ENCODE measurements at places on chromosomes 1 and 21. TPM values are rescaled to one million over a fixed set of nuclear protein-coding genes. Genes with fewer than 3 reads are reported as not detected.
A peak's percentile ranks its signal among the peaks of the same experiment; 100 is the strongest.

Gene MORC3
- 23.6 TPM for total RNA-seq

DNA sequence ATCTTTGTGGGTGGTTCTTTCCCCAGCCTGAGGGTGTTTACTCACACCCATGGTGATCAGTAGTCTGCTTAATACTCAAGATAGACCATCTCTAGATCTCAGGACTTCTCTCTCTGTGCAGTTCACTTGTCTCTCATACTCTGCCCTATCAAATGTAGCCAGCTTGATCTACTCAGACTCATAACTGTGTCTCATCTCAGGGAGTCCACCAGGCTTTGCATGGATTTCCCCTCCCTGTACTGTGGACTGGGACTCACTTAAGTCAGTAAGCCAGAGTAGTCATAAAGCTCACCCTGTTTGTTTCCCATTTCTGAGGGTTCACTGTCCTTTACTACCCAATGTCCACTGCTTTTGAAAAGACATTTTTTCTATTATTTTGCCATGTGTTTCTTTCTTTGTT lies 41.8 kb downstream of the LYPLAL1 start:
- no peaks in the 10 kb centered on the region for H3K27me3 ChIP-seq
- no peak for DNase-seq
- H3K27ac ChIP-seq: no peak overlapping the region
- H3K4me3 ChIP-seq: no peak overlapping the region

DNA sequence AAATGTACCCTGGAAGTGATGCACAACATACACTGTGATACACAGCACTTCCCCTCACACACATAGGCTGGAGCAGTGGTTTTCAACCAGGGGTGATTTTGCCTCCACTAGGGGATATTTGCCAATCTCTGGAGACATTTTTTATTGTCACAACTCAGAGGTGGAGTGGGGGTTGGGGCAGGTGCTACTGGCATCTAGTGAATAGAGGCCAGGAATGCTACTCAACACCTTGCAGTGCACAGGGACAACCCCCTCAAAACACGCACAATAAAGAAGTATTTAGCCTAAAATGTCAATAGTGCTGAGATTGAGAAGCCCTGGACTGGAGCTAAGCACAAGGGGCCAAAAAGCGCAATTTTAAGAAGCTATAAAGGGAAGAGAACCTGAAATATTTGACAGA lies 54.1 kb downstream of the DNAJC6 start:
- DNase-seq: no peak
- no peaks in the 10 kb centered on the region for H3K27me3 ChIP-seq
- H3K4me3 ChIP-seq: no peak overlapping the region
- no peaks in the 10 kb centered on the region for H3K36me3 ChIP-seq

DNA sequence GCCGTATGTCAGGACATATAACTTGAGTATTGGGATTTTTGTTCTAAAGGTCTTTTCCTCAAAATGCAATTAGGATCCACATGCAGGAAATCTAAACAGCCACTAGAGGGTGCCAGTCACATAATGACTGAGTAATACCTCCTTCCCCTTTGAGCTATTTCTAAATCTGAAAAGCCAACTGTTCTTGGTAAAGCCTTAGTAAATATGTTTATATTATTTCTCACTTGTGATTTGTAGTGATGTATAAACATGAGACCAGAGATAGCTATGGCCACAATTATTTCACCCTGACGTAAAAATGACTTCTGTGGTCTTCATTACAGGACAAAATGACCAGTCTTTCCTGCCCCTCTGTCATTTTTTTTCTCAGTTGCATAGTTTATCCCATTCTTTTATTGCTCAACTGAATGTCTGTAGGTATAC lies 41.0 kb upstream of the DR1 start:
- H3K27me3 ChIP-seq: no peaks in the 10 kb centered on the region
- DNase-seq: no peak
- H3K4me3 ChIP-seq: no peak overlapping the region
- no peaks in the 10 kb centered on the region for H3K36me3 ChIP-seq
- peaks cover 4% of the 10 kb centered on the region for H3K4me1 ChIP-seq
- H3K27ac ChIP-seq: no peak overlapping the region

Gene KCND3
- 1.2 TPM for total RNA-seq

DNA sequence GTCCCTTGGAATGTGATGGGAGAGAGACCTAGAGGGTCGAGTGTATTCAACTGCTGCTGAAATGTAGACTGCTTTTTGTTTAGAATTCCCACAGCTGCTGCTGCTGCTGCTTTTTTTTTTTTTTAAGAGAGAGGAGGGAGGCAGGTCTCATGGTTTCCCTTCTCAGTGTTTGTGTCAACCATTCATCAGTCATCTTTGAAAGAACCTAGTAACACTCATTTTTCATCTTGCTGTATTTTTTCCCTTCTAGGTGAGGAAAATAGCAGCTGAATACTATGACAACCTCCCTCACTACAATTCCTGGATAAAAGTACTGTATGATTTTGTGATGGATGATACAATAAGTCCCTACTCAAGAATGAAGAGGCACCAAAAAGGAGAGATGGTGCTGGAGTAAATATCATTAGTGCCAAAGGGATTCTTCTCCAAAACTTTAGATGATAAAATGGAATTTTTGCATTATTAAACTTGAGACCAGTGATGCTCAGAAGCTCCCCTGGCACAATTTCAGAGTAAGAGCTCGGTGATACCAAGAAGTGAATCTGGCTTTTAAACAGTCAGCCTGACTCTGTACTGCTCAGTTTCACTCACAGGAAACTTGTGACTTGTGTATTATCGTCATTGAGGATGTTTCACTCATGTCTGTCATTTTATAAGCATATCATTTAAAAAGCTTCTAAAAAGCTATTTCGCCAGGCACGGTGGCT lies 9.2 kb downstream of the DEGS1 start:
- H3K4me3 ChIP-seq: no peak overlapping the region
- H3K4me1 ChIP-seq: peaks cover 12% of the 10 kb centered on the region
- H3K27me3 ChIP-seq: no peaks in the 10 kb centered on the region
- H3K27ac ChIP-seq: peak overlapping the region; percentile 41
- H3K36me3 ChIP-seq: peaks cover 27% of the 10 kb centered on the region
- no peak for DNase-seq

- DNase-seq: no peak
- peak overlapping the region; percentile 99 for H3K27ac ChIP-seq
- H3K36me3 ChIP-seq: peaks cover 10% of the 10 kb centered on the region
- H3K4me1 ChIP-seq: peaks cover 68% of the 10 kb centered on the region
Measured at GRCh38 chr1:26786437-26787380, 1.0 kb upstream of the PIGV start.

DNA sequence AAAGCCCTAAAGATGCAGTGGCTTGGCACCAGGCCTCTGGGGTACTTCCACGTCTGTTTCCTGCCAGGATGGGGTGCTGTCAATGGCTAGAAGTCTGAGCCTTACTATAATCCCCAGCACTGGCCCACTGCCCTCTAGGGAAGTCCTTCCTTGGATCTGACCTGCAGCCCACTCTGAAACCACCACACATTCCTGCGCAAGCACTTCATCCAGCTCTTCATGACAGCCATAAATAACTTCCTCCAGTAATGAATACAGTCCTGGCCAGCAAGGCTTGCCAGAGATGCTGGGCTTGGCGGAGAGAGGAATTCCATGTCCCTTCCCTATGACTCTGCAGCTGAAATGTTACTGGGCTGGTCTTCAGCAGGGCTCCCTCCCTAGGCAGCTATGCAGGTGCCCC lies 32.6 kb downstream of the ALPL start:
- no peak for DNase-seq
- no peaks in the 10 kb centered on the region for H3K36me3 ChIP-seq
- peaks cover 10% of the 10 kb centered on the region for H3K4me1 ChIP-seq
- no peak overlapping the region for H3K27ac ChIP-seq

DNA sequence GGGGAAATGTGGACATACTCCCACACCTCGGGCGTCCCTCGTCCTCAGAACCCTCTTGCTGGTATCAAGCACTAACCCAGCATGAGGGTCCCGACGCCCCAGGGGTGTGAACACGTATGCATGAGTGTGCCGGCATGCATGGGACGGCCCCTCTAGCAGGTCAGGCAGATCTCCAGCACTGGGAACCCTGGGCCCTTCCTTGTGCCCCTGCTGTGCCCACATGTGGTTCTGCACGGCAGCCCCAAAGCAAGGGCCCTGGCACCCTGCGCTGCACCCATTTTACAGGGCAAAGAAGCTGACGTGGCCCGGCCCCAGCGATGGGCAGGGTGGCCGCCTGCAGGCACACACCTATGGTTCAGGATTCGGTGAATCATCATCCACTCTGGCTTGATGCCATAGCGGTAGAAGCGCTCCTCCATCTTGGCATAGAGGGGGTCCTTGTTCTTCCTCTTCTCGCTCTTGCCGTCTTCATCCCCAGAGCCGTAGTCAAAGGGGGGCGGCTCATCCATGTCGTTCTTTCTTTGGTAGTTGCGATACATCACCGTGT lies 34.2 kb downstream of the CHD5 start:
- H3K4me3 ChIP-seq: no peak overlapping the region
- no peak for DNase-seq
- H3K27ac ChIP-seq: no peak overlapping the region
- peaks cover 15% of the 10 kb centered on the region for H3K4me1 ChIP-seq
- peaks cover 15% of the 10 kb centered on the region for H3K27me3 ChIP-seq
- H3K36me3 ChIP-seq: no peaks in the 10 kb centered on the region

Gene SNAP47
- total RNA-seq: 46.2 TPM

DNA sequence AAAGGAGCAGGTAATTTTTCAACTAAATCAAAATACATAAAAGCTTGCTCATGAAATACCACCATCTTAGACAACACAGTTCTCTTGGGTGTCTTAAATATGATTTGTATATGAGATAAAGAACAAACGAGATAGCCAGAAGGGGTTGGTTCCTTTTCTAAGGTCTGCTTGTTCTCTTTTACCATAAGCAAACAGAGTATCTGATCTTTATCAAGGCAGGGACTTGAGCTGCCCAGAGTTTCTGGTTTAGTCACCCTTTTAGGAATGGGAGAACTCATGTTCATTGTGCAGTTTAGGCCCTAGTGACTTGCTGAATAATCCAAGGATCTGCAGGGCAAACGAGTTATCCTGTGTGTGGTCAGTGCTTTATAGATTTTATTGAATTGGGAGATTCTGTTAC lies 3.0 kb upstream of the SUCO start:
- H3K27me3 ChIP-seq: no peaks in the 10 kb centered on the region
- H3K36me3 ChIP-seq: no peaks in the 10 kb centered on the region
- no peak overlapping the region for H3K4me3 ChIP-seq
- H3K4me1 ChIP-seq: peaks cover 18% of the 10 kb centered on the region

Gene BRINP3
- total RNA-seq: 8.1 TPM

DNA sequence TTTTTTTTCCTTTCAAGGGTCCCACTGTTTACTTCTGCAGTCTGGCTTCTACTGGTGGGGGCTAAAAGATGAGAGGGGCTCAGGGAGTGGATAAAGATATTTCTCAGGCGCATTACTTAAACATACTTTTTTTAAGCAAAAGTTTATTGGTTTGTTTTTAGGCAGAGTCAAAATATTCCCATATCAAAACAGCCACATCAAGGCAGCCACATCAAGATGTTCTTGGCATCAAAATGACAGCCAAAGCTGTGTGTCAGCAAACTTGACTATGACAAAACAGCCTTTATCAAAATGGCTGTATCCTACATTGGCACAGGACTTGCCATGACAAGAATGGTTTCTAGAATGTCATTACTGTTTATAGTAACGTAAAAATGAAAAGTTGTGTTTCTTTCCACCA lies 22.1 kb upstream of the RASAL2 start:
- H3K27ac ChIP-seq: no peak overlapping the region
- no peak for DNase-seq
- no peak overlapping the region for H3K4me3 ChIP-seq
- H3K36me3 ChIP-seq: no peaks in the 10 kb centered on the region

DNA sequence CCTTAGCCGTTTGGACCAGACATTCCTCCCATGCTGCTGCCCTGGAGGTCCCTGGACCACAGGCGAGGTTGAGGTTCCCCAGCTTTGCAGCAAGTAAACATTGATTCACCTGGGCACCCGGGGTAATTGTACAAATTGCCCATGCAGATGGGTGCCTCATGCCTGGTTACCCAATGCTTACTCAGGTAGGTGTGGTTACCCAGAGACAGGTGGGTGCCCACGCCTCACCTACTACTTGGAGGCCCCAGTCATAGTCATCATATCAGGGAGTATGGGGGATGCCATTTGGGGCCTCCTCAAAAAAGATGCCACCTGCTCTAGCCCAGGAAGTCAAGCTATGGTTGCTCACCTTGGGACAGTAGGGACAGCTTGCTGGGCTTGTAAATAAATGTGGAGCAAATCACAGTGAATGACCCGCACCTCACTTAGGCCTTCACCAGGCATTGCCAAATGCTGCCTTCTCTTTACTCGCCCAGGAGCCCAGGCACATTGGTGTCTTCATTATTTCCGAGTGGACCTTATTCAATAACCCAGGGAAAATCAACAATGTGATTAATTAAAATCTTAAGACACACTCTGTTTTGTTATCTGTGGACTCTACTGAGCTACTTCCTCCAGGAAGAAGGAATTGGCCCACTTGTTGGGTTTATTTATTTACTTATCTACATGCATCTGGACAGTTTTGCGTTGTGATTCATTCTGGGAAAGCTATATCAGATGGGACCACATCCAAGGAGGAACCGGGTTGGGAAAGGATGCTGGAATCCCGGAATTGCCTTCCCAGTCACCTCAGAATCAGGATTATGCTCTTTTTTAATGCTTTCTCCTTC lies 35.6 kb upstream of the GRHL3 start:
- DNase-seq: no peak
- H3K4me1 ChIP-seq: peaks cover 15% of the 10 kb centered on the region
- no peaks in the 10 kb centered on the region for H3K36me3 ChIP-seq
- no peak overlapping the region for H3K27ac ChIP-seq
- no peak overlapping the region for H3K4me3 ChIP-seq

GRCh38 chr1:150484861-150485260 lies 2.4 kb upstream of the TARS2 start:
- peak overlapping the region; percentile 7 for H3K27ac ChIP-seq
- peak overlapping the region; percentile 63 for H3K4me3 ChIP-seq
- H3K36me3 ChIP-seq: no peaks in the 10 kb centered on the region
- DNase-seq: no peak
- H3K4me1 ChIP-seq: peaks cover 17% of the 10 kb centered on the region

GRCh38 chr1:212281590-212281989 lies 3.6 kb upstream of the PPP2R5A start:
- H3K27me3 ChIP-seq: peaks cover 5% of the 10 kb centered on the region
- no peak overlapping the region for H3K27ac ChIP-seq
- peaks cover 4% of the 10 kb centered on the region for H3K4me1 ChIP-seq
- no peak for DNase-seq

DNA sequence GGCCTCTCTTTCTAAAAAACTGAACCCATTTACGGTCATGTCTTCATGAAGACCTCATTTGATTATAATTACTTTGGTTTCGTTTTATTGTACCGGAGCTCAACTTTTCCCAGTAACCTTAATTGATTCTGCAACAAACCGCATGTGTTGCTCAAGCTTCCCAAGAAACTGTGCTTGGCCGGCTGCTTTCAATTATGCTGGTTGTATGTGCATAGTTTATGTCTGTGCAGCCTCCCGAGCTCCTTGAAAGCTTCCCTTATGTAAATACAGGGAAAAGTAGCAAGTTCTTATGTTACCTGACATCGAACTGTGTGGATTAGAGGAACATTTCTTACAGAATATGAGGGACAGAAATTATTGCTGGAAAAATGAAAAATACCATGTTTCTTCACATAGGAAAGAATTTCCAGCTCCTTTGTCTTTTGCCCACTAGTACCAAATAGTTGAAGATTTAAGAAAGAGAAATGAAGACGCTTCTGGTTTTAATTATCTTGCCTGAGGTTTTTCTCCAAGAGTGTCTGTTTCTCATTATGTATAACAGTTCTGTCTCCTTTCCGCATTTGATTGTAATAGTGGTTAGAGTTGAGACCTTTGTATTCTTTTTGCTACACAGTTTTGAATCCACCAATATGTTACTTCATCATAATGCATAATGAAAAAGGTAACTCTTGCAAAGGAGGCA lies 2.1 kb downstream of the VCAM1 start:
- peaks cover 3% of the 10 kb centered on the region for H3K27me3 ChIP-seq
- no peak for DNase-seq
- peaks cover 9% of the 10 kb centered on the region for H3K36me3 ChIP-seq

Gene GUCA2B
- 0.69 TPM for total RNA-seq
